Chondrocyte (in vitro differentiated cells): ENCODE measurements at places on chromosomes 5 and 9. TPM values are rescaled to one million over a fixed set of nuclear protein-coding genes. Genes with fewer than 3 reads are reported as not detected.

ARL15 gene
- total RNA-seq = 13.7 to 32.9 TPM (median 14.0 TPM) in 3 replicates

GRCh38 chr9:83512621-83513020 lies 25.6 kb downstream of the FRMD3 start:
- H3K4me1 ChIP-seq = peaks cover 9% of the 10 kb centered on the region
- no peak overlapping the region for H3K27ac ChIP-seq
- H3K4me3 ChIP-seq = no peak overlapping the region
- no peaks in the 10 kb centered on the region for H3K36me3 ChIP-seq
- no peak for DNase-seq
- peaks cover 2% of the 10 kb centered on the region for H3K27me3 ChIP-seq

DNA sequence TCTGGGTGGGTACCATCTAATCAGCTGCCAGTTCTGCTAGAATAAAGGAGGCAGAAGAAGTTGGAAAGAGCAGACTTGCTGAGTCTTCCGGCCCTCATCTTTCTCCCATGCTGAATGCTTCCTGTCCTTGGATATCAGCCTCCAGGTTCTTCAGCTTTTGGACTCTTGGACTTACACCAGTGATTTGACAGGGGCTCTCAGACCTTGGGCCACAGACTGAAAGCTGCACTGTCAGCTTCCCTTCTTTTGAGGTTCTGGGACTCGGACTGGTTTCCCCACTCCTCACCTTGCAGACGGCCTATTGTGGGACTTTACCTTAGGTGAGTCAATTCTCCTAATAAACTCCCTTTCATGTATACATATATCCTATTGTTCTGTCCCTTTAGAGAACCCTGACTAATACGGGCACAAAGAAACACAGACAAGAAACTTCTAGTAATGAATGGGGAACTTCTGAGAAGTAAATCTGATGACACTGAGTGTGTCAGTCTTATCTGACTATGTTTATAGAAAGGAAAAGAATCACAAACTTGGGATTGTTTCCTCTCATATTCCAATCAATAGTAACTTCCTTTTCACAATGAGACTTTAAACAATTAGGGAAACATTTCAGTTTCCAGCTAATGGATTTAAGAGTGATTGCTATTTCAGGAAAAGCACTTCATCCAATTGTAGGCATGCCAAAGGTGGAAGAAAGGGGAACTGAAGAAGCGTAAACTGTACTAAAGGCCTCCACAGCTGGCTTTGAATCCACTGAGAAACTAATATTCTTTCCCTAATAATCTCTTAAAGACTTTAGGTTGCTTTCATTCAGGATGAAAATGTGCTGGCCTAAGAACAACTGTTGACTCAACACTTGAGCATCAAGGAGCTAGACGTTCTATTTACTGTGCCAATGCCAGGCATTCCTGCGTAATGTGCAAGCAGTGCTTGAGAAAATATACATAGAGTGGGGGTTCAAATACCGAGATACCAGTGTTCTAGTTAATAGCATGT lies 127.9 kb upstream of the PTGER4 start:
- peak overlapping the region; percentile 77 for H3K27ac ChIP-seq
- H3K36me3 ChIP-seq = no peaks in the 10 kb centered on the region
- H3K4me3 ChIP-seq = no peak overlapping the region
- H3K4me1 ChIP-seq = peaks cover 41% of the 10 kb centered on the region

- peak overlapping the region; percentile 84 for H3K27ac ChIP-seq
- H3K36me3 ChIP-seq = peaks cover 3% of the 10 kb centered on the region
- H3K4me1 ChIP-seq = peaks cover 51% of the 10 kb centered on the region
- no peak for DNase-seq
- no peaks in the 10 kb centered on the region for H3K27me3 ChIP-seq
- no peak overlapping the region for H3K4me3 ChIP-seq
Measured at GRCh38 chr5:132385326-132386105, 16.0 kb downstream of the SLC22A5 start.

DNA sequence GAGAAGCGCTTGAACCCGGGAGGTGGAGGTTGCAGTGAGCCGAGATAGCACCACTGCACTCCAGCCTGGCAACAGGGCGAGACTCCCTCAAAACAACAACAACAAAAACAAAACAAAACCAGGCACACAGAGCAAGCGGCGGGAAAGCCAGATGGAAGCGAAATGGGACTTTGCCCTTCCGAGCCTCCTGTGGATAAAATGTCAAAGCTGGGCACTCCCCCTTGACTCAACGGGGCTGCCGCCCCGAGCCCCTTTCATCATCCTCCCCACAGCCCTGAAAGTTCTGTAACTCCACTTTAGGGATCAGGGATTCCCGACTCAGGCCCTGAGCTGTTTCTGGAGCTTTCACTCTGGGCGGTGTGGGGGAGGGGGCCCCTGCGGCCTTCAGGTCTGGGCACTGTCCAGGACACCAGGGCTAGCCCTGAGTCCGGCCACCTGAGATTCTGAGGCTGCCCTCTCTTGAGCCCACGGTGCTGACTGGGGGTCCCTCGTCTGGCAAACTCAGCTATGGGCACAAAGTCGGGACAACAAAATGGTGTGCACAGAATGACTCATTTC lies 30.6 kb upstream of the OBP2B start:
- no peaks in the 10 kb centered on the region for H3K36me3 ChIP-seq
- H3K27ac ChIP-seq = no peak overlapping the region
- peaks cover 17% of the 10 kb centered on the region for H3K4me1 ChIP-seq
- H3K4me3 ChIP-seq = no peak overlapping the region
- no peak for DNase-seq

OLFM1 gene
- total RNA-seq = 1.2 to 4.2 TPM (median 2.8 TPM) in 3 replicates

GFI1B gene
- not detected in 3 replicates for total RNA-seq

GRCh38 chr5:116358911-116359418 lies 215.7 kb downstream of the SEMA6A start:
- no peaks in the 10 kb centered on the region for H3K27me3 ChIP-seq
- no peak overlapping the region for H3K4me3 ChIP-seq
- DNase-seq = no peak

- H3K4me1 ChIP-seq = peaks cover 26% of the 10 kb centered on the region
- peaks cover 18% of the 10 kb centered on the region for H3K36me3 ChIP-seq
- H3K4me3 ChIP-seq = no peak overlapping the region
- DNase-seq = no peak
- no peaks in the 10 kb centered on the region for H3K27me3 ChIP-seq
- no peak overlapping the region for H3K27ac ChIP-seq
Measured at GRCh38 chr9:124399323-124399967, 15.8 kb downstream of the PSMB7 start.

GRCh38 chr9:11328326-11328725 lies 715.5 kb upstream of the PTPRD start:
- H3K27ac ChIP-seq = no peak overlapping the region
- peaks cover 6% of the 10 kb centered on the region for H3K27me3 ChIP-seq
- no peak for DNase-seq
- H3K36me3 ChIP-seq = no peaks in the 10 kb centered on the region

DNA sequence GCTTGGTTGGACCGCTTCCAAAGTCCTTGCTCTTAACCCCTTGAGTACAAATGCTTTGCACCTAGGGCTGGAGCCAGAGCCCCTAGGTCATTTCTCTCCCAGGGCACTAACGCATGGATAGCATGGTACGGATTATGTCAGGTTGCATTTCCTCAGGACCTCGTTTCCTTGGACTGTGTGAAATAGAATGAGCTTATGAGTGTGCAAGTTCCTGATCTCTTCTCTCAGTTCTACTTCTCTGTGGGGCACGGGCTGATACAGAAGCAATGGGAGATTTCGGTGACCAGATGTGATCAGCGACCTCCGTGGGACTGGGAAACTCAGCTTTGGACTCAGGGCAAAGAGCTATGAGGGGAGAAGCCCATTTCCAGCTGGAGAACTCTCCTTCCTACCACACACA lies 14.2 kb downstream of the SPARC start:
- no peak for DNase-seq
- no peaks in the 10 kb centered on the region for H3K27me3 ChIP-seq
- no peak overlapping the region for H3K4me3 ChIP-seq
- peak overlapping the region; percentile 92 for H3K27ac ChIP-seq
- H3K4me1 ChIP-seq = peaks cover 100% of the 10 kb centered on the region

DNA sequence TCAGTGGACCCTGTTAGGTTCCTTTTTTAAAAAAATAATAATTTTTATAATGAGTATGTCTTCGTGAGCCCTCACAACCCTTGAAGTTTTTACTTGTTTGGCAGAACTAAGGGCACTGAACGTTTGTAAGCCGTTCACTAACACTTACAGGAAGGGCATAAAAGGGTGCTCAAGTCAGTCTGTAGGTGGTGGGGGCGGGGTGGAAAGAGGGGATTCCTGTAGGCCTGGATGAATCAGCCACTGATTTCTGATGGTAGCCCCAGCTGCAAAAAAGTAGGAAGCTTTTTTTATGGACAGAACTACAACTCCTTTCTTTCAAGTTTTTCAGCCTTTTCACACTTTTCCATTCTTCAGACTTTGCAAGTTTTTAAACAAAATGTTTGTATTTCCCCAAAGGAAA lies 35.8 kb downstream of the PIK3R1 start:
- peaks cover 79% of the 10 kb centered on the region for H3K4me1 ChIP-seq
- DNase-seq = no peak
- peak overlapping the region; percentile 76 for H3K27ac ChIP-seq
- H3K4me3 ChIP-seq = no peak overlapping the region
- no peaks in the 10 kb centered on the region for H3K36me3 ChIP-seq

DNA sequence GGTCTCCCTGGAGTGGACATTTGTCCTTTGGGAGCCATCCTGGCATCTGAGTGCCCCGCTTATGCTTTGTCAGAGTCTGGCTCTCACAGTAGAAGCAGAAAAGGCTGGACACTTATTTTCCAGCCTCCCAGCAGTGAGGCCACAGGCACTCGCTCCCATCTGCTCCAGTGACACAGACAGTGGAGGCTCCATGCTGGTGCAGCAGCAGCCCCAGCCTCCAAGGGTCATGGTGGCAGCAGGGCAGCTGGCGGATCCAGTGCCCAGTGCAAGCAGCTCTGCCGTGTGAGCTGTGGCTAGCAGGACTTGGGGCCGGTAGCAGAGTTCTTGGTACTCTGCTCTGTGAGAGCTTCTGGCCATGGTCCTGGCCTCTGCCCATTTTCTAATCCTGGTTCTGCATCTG lies 157.3 kb upstream of the ALDH1B1 start:
- H3K36me3 ChIP-seq = peaks cover 5% of the 10 kb centered on the region
- H3K4me1 ChIP-seq = no peaks in the 10 kb centered on the region
- DNase-seq = no peak
- no peak overlapping the region for H3K4me3 ChIP-seq
- H3K27ac ChIP-seq = no peak overlapping the region

- no peak overlapping the region for H3K4me3 ChIP-seq
- H3K36me3 ChIP-seq = no peaks in the 10 kb centered on the region
- H3K27me3 ChIP-seq = peaks cover 2% of the 10 kb centered on the region
- H3K27ac ChIP-seq = no peak overlapping the region
- no peak for DNase-seq
- H3K4me1 ChIP-seq = peaks cover 19% of the 10 kb centered on the region
Measured at GRCh38 chr9:100595391-100596199, 17.7 kb downstream of the CAVIN4 start.

GRCh38 chr9:130741831-130742449 lies 48.4 kb downstream of the EXOSC2 start:
- H3K4me1 ChIP-seq = peaks cover 25% of the 10 kb centered on the region
- no peaks in the 10 kb centered on the region for H3K27me3 ChIP-seq
- H3K4me3 ChIP-seq = no peak overlapping the region
- peaks cover 1% of the 10 kb centered on the region for H3K36me3 ChIP-seq
- H3K27ac ChIP-seq = no peak overlapping the region
- no peak for DNase-seq

GRCh38 chr9:133919253-133920115 lies 72.6 kb downstream of the VAV2 start:
- peak overlapping the region; percentile 78 for H3K27ac ChIP-seq
- DNase-seq = no peak
- peak overlapping the region; percentile 23 for H3K4me3 ChIP-seq

C7 gene
- total RNA-seq = not detected in 3 replicates

DNA sequence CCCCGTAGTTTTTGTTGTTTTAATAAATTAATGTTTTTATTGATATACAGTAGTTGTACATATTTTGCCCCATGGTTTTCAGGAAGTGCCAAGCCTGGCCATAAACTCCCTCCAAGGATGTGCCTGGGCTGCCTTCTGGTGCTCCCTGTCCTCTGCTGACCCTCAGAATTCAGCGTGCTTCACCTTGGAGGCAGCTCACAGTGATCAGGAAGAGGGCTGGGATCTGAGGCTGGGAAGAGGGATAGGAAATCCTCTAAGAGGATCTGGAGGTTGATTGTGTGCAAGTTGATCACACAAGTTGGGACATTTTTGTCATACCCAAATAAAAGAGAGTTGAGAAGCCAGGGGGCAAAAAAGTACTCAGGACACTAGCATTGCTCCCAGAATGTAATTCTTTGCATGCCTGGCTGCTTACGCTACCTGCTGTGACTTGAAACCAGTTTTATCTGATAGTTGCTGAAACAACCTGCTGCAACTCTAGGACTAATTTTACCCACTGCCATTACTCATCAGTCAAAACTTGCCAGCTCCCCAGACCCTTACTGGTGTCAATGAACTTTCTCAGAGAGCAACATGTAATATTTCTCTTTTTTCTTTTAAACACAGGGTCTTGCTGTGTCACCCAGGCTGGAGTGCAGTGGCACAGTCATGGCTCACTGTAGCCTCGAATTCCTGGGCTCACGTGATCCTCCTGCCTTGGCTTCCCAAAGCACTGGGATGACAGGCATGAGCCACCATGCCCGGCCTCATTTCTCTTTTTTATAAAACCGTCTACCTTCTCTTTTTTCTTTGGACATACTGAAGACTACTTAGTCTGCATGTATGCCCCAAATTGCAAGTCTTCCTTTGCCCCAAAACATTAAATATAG lies 29.0 kb downstream of the PDE6A start:
- H3K4me3 ChIP-seq = no peak overlapping the region
- no peaks in the 10 kb centered on the region for H3K36me3 ChIP-seq
- H3K27me3 ChIP-seq = no peaks in the 10 kb centered on the region
- peaks cover 61% of the 10 kb centered on the region for H3K4me1 ChIP-seq

- H3K36me3 ChIP-seq = peaks cover 5% of the 10 kb centered on the region
- no peak for DNase-seq
- H3K4me1 ChIP-seq = peaks cover 13% of the 10 kb centered on the region
- H3K27ac ChIP-seq = peak overlapping the region; percentile 8
- H3K4me3 ChIP-seq = no peak overlapping the region
- H3K27me3 ChIP-seq = no peaks in the 10 kb centered on the region
Measured at GRCh38 chr5:158811921-158812320, 287.8 kb downstream of the EBF1 start.

DNM1 gene
- total RNA-seq = 87.0 to 127 TPM (median 91.9 TPM) in 3 replicates

DNA sequence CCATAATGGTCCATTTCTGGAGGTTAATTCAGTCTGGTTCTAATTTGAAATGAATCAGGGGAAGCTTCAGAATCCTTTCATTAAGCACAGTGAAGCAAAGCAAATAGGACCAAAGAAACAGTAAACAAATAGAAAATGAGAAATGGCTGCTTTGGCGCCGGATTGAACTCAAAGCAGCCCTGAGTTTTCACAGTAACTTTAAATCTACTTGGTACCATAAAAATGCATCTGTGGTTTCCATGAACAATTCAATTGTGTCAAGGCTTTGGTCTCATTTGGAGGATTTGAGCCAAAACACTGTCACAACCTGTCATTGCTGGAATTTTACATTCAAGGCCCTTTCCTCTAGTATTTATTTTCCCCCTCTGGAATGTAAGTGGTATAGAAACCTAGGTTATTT lies 25.9 kb upstream of the DAPK1 start:
- H3K27ac ChIP-seq = no peak overlapping the region
- H3K36me3 ChIP-seq = no peaks in the 10 kb centered on the region
- no peak overlapping the region for H3K4me3 ChIP-seq
- H3K4me1 ChIP-seq = peaks cover 17% of the 10 kb centered on the region
- DNase-seq = no peak

FAM78A gene
- 1.4 to 1.6 TPM (median 1.5 TPM) in 3 replicates for total RNA-seq

GRCh38 chr5:96026406-96027041 lies 64.9 kb upstream of the ELL2 start:
- no peaks in the 10 kb centered on the region for H3K36me3 ChIP-seq
- H3K4me3 ChIP-seq = no peak overlapping the region
